ENCODE measurements at places on chromosomes 4 and X.

DNA sequence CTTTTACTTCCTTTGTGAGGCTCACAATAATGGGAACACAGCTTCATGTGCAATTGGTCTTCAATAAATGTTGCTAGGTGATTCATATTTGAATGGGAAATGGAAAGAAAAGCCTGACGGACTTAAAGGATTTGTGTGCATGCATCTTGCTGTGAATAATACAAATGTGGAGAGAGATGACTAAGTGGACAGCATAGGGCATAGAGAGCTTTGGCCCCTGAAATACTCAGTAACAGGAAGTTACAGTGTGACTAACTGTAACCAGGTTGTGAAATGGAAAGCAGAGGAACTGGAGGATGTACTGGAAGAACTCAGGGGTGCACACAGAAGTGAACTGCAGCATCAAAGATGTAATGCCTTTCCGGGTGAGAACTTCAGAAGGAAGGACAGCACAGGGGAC lies 206.7 kb downstream of the MGST2 start:
- DNase-seq = peak; percentile 83

GRCh38 chrX:69987691-69988090 lies 62.0 kb downstream of the AWAT2 start:
- DNase-seq = no peak

DNA sequence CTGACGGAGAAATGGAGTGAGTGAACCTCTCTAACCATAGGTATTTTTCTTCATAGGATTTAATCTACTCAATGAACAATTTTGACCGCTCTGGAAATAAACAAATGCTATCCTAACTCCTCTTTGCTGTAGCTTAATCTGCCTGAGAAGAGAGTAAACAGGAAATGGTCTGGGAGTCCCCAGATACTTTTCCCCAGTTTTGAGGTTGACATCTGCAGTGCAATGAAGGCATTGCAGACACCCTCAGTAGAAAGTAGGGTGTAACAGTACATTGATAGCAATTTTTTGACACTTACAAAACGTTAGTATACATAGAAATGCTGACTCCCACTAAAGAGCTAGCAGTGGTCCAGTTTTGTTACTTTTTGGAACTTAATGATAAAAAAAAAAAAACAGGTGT lies 495.9 kb upstream of the FAM241A start:
- DNase-seq = no peak

DNA sequence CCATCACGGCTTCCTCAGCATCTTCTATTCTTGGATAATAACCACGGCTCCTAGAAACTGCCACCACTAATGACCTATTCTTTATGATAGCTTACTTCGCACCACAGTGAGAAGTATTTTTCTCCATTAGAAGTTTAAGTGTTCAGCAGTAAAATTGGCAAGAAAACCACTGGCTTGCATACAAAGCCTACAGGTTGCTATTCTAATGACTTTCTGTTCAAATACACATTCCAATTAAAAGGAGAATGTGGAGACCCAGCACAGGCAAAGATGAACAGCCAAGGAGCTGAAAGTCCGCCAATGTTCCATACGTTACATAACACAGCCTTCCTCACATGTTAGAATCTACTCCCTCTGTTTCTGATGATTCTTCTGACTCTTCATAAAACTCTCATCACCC lies 875.0 kb upstream of the PRKX start:
- DNase-seq = no peak

DNA sequence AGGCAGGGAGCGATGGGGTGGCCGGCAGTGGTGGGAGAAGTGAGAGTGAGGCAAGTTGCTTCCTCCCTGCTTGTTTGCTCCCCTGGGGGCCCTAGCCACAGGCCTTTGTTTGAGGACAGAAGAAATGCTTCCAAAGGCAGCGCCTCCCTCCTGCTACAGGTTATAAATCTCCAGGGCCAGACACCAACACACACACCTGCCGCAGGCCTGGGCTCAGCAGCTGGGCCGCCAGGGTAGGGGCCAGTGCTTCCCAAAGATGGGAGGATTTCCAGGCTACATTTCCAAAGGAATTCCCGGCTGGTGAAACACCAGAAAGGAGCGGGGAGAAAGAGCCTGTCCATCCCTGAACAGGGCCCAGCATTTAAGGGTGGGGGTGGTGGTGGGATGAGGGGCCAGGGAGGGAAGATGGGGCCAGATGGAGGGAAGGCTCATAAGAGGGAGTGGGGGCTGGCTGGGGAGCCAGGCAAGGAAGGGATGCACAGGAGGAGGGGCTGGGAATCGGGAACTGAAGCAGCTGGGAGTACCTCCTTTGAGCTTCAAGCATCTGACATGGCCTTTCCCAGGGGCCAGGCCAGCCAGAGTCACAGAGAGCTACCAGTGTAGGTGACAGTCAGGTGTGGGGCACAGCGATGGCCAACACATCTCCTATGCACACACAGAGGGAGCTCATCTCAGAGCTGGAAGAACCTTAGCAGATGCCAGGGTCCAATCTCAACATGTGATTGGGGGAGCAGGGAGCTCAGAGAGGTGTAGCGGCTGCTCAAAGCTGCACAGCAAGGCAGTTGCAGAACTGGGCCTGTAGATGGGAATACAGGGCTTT lies 143.9 kb downstream of the PJA1 start:
- no peak for DNase-seq

DNA sequence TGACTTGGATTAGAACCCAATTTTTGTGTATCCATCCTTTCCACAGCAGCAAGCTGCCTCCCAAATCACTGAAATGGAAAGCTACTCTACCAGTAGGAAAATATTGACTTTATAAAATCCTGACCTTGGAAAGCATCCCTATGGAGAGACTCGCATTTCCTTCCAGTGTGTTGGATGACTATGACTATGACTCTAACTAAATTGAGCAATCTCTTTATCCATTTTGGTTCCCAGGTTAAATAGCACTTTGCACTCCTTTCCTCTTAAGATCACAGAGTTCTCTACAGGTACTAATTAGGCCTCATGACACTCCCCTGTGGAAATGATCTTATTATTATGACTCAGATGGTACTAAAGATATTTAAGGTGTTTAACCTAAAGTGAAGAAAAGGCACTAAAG lies 431.8 kb downstream of the PPARGC1A start:
- DNase-seq = no peak

DNA sequence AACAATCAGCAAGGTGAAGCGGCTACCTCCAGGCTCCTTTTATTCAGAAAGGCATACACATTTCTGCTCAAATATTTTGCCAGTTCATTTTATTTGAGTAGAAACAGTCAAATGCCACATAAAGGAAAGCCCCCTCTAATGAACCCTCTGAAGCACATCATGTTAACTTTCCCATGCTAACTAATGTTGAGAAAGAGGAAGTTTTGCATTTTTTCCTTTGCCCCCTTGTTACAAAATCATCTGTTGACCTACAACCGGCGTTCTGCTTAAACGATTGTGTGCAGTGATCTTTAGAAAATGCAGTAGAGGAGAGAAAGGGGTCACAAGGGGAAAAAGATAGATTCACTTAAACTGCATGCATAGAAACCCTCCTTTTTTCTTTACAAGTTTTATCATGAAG lies 25.2 kb upstream of the ATXN3L start:
- no peak for DNase-seq

- peak; percentile 32 for DNase-seq
Measured at GRCh38 chr4:127732623-127733328, 2.6 kb downstream of the SLC25A31 start.

GRCh38 chr4:38728631-38729141 lies 54.1 kb downstream of the TLR10 start:
- no peak for DNase-seq

- DNase-seq = peak; percentile 7
Measured at GRCh38 chrX:47644557-47645091, 5.7 kb downstream of the ELK1 start.

GRCh38 chr4:38314663-38315062 lies 349.3 kb upstream of the KLF3 start:
- DNase-seq = no peak

GRCh38 chr4:6926081-6926480 lies 16.5 kb downstream of the TBC1D14 start:
- DNase-seq = no peak

DNA sequence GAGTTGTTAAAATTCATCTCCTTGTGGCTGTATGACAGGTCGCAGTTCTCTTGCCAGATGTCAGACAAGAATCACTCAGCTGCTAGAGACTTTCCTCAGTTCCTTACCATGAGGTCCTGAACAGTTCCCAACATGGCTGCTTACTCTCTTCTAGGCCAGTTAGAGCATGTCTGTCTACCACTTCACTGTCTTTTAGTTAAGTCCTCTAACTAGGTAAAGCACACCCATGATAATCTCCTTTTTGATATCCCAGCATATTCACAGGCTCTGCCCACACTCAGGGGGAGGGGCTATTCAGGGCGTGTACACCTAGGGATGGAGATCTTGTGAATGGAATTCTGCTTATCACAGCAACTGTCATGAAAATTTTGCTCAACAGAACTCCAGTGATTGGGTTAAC lies 190.1 kb downstream of the ADAMTS3 start:
- DNase-seq = no peak

DNA sequence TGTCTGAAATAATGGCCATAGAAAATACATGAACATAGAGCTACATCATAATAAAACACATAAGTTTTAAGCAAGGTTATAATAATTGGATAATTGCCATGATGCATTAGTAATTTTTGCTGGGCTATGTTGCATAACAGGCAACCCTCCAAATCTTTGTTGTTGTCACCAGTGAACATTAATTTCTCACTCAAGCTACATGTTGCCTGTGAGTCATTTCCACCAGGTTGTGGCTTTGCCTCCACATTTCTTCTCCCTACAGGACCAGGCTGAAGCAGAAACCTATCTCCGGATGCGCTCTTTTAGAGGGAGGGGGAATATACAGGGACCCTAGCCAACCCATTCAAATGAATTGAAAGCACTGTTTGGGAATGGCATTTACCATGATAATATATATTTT lies 347.7 kb downstream of the GABRG1 start:
- DNase-seq = no peak

DNA sequence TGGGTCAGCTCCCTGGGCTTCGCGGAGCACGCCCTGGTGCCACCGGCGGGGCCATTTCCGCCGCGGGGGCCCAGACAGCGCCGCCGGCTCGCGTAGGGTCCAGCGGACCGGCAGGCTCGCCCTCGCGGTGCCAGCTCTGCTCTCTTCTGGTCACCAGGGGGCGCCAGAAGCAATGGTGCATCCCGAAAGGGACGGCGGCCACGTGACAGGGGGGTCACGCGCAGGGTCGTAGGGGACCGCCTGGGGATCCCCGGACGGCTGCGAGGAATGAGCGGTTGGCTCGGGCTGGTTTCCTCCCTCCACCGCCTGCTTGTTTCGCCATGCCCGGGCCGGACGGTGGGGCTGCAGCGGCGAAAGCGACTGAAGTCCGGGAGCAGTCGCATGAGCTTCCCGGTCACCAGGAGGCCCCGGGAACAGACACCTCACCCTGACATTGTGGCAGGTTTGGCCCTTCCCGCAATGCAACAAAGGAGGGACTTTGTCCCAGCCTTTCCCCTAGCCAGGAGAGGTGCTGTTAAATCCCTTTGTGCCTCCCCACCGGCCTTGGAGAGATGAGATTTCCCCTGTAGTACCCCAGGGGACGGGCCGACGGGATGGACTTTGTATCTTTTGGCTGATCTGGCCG lies 15.8 kb downstream of the ZCCHC12 start:
- peak; percentile 33 for DNase-seq

All from fibroblast of gingiva (primary cell).